Activated T-helper 1 cell treated with anti-CD3 and anti-CD28 coated beads, Interleukin-2, amount 50 U/mL, for 16 hours (primary cell): ENCODE measurements at places on chromosomes 5 and 9.

GRCh38 chr5:134463176-134463720 is 51.6 kb upstream of the CDKN2AIPNL start:
- no peak for DNase-seq

DNA sequence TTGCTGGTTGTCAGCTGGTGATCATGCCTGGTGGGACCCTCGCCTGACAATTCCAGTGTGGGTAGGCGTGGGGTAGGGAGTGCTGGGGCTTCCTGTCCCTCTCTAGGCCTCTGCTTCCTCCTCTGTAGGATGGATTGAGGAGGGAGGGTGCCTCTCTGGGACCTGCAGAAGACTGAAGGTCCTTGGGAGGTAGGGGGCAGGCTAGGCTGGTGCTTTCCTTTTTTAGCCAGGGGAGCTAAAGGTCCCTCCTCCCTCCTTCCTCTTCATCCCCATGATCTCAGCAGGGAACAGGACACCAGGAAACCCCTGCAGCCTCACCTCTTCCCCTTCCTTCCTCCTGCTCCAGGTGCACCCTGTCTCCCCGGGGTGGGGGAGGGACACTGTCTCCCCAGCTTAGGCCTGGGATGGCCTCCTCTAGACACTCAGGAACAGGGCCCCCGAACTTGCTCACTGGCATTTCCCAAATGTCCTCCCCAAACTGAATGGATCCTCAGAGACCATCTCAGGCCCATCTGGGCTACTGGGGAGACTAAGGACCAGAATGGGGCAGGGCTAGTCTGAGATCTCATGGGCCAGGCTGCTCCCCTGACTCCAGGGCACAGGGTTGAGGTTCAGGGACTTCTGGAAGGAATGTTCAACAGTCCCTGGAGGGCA is 8.4 kb downstream of the SH2D3C start:
- no peak for DNase-seq

DNA sequence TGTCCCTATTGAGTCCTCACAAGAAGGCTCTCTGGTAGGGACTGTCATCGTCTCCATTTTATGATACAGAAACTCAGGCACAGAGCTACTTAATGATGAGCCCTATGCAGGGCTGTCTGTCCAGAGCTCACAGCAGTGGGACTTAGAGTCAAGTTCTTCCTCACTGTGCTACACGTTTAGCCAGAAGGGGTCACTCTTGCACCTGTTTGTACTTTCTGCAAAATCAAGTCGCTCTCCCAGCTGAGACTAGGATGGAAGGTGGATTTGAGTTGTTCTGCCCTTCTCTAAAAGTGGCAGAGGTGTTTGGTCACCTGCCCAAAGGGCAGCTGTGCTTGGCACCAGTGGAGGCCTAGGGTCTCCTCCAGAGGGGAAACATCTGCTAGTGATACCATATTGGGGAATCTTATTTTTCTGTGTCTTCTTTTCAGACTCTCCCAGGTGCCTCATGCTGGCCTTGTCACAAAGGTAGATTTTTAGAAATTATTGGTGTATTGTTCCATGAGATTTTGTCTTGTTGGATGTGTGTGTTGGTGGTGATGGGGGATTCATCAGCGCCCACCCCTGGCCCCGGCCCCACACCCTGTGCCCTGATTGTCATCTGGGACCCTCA is 104.2 kb downstream of the PPARGC1B start:
- DNase-seq, result no peak

- no peak for DNase-seq
Observed at GRCh38 chr5:154419236-154419635, 26.6 kb upstream of the SAP30L start.

- no peak for DNase-seq
Observed at GRCh38 chr5:180950291-180950949, 38.2 kb upstream of the BTNL3 start.

- DNase-seq, result no peak
Observed at GRCh38 chr9:136560586-136560985, 14.7 kb upstream of the NOTCH1 start.

GRCh38 chr5:62046191-62046590 is 259.8 kb upstream of the KIF2A start:
- DNase-seq, result no peak

GRCh38 chr5:16740811-16741392 is 124.1 kb upstream of the RETREG1 start:
- DNase-seq, result no peak

GRCh38 chr9:70256123-70256551 is 2.6 kb upstream of the SMC5 start:
- DNase-seq, result no peak
